ENCODE measurements at places on chromosomes 2 and 18.

GRCh38 chr2:127027715-127028114 is 79.2 kb downstream of the BIN1 start:
- DNase-seq = no peak

DNA sequence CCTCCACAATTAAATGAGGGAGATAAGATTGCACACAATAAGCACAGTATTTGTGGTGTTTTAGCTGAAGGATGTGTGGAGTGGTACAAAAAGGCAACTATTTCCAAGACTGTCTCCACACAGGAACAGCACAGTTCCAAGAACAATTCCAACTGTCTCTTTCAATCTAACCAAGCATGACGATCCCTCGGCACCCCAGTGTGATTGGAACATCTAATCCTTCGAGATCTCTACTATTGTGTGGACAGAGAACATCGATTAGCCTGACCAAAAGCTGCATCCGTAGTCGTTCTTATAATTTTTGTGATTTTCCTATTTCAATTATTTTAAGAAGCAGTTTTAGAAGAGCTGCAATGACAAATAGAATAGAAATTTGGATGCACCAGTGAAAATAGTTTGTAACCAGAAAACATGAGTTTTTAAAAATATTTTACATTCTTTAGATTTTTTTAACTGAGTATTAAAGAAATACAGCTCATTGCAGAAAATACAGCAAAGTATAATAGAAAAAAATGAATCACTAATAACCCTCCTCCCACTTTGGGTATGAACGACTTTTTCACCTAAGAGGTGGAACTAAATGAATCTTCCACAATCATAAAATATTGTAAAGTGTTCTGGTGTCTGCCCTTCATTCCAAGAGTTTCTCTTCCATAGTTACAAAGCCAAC is 76.4 kb upstream of the CABLES1 start:
- no peak for DNase-seq

DNA sequence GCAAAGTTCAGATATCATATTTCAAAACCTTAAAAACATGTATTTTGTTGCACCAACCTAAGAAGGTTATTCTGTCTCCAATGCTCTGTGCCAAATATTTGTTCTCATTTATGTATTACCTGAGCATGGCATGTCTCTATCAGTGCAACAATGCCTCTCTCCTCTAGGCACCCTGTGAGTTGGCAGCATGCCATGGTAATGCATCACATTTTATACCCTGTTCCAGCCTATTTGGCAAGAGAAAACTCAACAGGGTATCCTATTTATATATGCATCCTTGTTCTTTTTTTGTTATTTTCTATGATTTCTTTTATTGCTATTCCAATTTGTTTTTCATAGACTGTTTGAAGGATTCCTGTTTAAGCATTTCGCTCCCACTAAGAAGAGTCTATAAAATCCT is 126.3 kb upstream of the NRXN1 start:
- no peak for DNase-seq

DNA sequence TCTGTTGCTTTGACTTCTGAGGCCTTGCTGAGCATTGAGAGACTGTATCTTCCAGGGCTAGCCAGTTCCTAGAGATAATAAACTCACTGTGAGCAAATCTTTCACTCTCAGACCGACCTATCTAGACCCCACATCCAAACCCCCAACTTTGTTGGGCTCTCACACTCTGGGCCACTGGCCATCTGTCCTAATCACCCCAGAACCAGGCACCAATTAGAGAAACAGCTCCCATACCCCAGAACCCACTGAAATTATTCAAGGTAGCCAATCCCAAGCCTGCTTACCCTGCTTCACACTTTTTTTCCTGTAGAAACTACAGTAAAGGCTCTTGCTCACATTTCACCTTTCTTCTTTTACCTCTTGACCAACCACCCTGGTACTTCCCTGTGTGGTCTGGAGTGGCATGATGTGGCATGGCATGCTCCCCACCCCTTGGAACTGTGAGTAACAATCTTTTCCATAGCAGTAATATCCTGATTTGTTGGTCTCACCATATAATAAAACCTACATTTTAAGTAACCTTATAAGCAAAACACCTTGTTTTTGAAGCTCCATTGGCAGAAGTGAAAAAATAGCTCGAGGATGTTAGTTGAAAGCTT is 55.2 kb downstream of the ANKRD12 start:
- DNase-seq = no peak

DNA sequence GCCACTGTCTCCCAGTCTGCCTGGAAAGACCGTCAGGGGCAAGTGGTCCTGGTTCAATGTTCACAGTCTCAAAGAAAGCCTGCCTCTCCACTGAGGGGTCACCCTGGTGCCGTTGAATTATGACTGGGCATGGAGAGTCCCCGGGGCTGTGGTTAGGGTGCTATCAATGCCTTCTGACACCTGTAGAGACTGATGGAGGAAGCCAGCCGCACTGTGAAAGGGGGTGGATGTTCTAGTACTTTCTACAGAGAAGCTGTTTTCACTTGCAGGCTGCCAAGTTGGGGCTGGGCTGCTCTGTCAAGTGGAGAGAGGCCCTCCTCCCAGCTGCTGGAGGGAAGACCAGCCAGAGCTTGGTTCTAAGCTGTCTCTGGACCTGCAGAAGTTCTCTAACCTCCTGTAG is 80.5 kb downstream of the BCL2L11 start:
- DNase-seq = no peak

DNA sequence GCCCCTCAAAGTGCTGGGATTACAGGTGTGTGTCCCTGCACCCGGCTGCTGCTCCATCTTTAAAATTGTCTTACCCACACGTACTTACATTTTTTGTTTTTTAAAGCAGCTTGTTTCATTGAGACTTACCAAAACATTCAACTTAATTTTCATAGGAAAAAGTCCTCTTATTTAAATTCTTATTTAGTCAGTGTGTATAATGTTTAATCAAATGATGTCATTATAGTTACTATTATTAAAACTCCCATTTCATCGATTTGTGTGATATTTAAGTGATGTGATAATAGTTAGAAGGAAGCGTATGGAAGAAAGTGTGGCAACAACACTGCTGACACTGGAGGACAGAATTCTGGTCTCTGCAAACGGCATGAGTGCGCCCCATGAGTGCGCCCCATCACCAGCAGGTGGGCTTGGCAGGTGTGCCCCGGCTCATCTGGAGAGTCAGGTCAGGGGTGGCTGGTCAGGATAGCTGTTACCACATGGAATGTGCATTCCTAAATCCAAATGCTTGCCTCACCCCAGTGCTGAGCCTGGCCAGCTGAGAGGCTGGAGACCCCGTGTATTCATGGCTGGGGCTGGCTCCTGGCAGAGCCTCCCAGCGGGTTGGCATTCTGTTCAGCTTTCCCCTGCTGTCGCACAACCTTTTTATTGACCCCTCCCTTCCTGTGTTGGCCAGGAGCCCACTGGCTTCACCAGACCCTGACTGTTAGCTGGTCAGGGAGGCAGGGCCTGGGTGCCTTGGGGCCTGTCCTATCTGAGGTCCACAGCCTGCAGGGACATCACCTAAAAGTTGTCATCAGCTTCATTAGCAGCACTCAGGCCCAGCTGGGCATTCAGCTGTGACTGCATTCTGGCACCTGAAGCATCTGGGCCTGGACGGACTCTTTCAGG is 79.7 kb downstream of the AGAP1 start:
- DNase-seq = no peak

GRCh38 chr2:45960057-45960863 is 308.8 kb downstream of the PRKCE start:
- DNase-seq = no peak

GRCh38 chr18:5963267-5963666 is 67.9 kb upstream of the TMEM200C start:
- no peak for DNase-seq

GRCh38 chr2:119204525-119204924 is 19.1 kb upstream of the STEAP3 start:
- DNase-seq = no peak

GRCh38 chr18:43876286-43876685 is 599.0 kb upstream of the SYT4 start:
- no peak for DNase-seq
